Suprapubic skin (tissue), 4 donors: ENCODE measurements at places on chromosomes 11 and 22. TPM values are rescaled to one million over a fixed set of nuclear protein-coding genes. Genes with fewer than 3 reads are reported as not detected.

DNA sequence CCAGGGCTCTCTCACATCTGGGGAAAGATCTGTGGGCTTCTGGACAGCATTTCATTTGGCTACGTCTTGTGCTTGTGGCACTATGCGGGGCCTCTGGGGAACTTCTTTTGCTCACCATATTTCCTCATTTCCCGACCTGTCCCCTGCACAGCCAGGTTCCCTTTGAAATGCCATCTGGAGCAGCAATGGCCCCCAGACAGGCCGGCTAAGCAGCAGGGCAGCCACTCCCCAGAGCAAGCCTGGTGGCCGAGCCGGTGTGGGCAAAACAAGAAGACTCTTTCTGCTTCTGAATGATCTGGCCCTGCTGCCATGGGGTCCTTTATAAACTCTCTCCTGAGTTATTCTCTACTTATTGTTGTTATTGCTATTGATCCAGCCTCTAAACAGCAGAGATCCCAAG, 190.7 kb upstream of the NECTIN1 start:
- peaks cover 36% of the 10 kb centered on the region for H3K27me3 ChIP-seq
- H3K36me3 ChIP-seq = no peaks in the 10 kb centered on the region
- DNase-seq = no peak
- no peaks in the 10 kb centered on the region for H3K4me1 ChIP-seq
- no peak overlapping the region for H3K27ac ChIP-seq

Gene SYT9
- total RNA-seq = 0.34 TPM

Gene P4HA3
- not detected for total RNA-seq

- H3K36me3 ChIP-seq = no peaks in the 10 kb centered on the region
- no peak overlapping the region for H3K27ac ChIP-seq
- H3K4me3 ChIP-seq = no peak overlapping the region
- H3K27me3 ChIP-seq = no peaks in the 10 kb centered on the region
These were observed 948.2 kb downstream of the NTM start for GRCh38 chr11:132318421-132319157.

- no peak overlapping the region for H3K27ac ChIP-seq
- H3K4me3 ChIP-seq = no peak overlapping the region
- H3K27me3 ChIP-seq = no peaks in the 10 kb centered on the region
- peak; percentile 34 for DNase-seq
- H3K4me1 ChIP-seq = peaks cover 13% of the 10 kb centered on the region
These were observed 19.1 kb downstream of the INCENP start for GRCh38 chr11:62142921-62143320.

Gene MGAT3
- 3.7 TPM for total RNA-seq

Gene EMID1
- total RNA-seq = 3.1 TPM
